HEK293T (cell line): ENCODE measurements at places on chromosomes 2 and 18.

GRCh38 chr18:28043631-28044030 lies 133.3 kb downstream of the CDH2 start:
- no peak for DNase-seq

- DNase-seq = no peak
These were observed 16.8 kb upstream of the KLHL30 start for GRCh38 chr2:238121511-238122286.

GRCh38 chr2:37600735-37601134 lies 70.7 kb downstream of the CDC42EP3 start:
- no peak for DNase-seq

DNA sequence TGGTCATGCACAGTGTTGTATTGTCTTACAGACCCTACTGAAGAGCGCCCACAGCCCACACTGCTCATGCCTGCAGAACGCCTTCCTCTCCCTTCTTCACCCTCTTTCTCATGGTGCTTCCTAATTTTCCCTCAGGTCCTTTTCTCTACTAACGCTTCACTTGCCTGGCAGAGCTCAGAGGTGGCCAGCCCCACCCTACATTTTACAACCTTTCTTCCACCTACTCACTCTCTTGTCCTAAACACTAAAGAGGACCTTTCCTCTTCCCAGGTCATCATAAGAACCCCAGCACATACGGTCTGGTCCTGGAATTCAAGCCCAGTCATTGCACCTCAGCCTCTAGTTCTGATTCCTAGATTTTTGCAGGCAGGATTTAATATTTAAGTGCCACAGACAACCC lies 11.7 kb upstream of the LGALSL start:
- no peak for DNase-seq

- no peak for DNase-seq
These were observed 18.2 kb downstream of the CYBRD1 start for GRCh38 chr2:171540437-171540836.

- no peak for DNase-seq
These were observed 86.6 kb downstream of the RND3 start for GRCh38 chr2:150400849-150401248.

- DNase-seq = no peak
These were observed 54.4 kb downstream of the TRAPPC12 start for GRCh38 chr2:3433776-3434400.

- no peak for DNase-seq
These were observed 19.0 kb upstream of the CXCR4 start for GRCh38 chr2:136136931-136137330.

GRCh38 chr2:150465703-150466569 lies 21.5 kb downstream of the RND3 start:
- DNase-seq = no peak

GRCh38 chr18:8319798-8320489 lies 289.3 kb upstream of the RAB12 start:
- DNase-seq = no peak

DNA sequence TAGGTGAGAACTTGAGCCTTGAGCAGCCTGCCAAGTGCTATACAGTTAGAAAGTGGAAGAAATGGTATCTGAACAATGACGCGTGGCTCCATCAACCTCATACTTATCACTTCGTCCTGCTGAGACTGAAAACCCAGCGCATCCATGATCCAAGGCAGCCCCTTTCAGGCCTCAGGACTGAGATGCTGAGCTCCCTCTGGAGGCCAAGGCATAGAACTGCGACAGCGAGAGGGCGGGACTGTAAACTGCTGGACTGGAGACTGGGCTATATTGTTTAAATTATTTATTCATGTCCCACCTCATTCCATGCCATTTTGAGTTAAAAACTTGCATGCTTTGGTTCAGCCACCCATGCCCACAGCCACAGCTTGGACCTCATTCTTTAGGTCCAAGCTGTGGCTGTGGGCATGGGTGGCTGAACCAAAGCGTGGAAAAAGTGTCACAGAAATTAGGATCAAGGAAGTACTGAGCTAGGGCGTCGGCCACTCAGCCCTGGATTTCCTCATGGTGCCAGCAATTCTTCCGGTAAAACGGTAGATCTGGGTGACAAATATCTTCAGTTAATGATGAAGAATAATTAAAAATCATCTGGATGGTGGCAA lies 195.5 kb downstream of the L3MBTL4 start:
- DNase-seq = peak; percentile 67

DNA sequence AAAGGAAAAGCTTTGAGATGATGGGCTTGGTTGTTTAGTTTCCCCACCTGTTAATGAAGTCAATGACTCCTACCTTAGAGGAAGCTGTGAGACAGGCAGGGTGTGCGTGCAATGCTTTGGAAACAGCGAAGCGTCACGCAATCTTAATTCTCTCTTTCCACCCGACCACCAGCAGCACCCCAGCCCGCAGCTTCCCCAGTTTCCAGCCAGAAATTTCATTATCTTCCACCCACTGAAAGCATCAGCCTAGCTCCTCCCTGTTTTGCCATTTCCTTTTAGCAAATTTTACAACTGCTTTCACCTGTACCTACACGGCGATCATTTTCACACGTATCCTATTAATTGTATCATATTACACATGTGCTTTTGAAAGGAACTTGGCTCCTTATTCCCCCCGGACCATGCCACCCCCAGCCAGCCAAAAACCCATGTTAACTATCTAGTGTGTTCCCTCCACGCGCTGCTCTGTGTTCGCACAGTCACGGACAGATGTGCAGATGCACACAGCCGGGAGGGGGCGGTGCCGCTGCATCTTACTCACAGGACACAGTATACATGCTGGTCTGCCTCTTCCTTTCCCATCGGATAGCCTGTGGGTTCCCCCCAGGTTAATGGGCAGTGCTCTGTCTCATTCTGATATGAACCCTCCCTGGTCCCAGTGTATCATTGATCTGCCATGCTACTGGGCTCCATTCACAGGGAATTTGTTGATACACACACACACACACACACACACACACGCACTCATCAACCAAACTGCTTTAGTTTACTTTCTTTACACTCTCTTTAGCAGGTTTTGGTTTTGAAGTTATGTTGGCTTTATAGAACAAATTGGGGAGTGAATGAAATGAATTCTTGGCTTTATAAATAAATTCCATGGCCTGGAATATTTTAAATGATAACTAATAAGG lies 22.4 kb downstream of the CYP27C1 start:
- peak; percentile 80 for DNase-seq

GRCh38 chr2:68632021-68632420 lies 11.4 kb upstream of the PROKR1 start:
- no peak for DNase-seq

GRCh38 chr2:70697603-70698383 lies 70.2 kb downstream of the ADD2 start:
- no peak for DNase-seq

DNA sequence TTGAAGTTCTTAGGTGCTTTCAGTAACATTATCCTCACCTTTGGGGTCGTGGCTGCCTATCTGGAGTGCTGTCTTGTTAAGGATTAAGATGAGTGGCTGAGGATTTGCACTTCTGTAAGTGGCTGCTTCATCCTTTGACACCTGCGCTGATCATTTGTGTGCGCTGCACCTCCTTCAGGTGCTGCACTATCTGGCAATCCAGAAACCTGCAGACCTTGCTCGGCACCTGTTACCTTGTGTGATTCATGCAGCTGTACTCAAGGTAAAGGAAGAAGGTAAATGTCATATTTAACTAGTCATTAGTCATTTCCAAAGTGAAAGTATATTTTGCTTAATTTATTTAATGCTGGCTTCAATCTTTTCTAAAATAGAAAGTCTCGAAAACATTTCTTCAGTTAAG lies 110.3 kb downstream of the RAB3GAP1 start:
- DNase-seq = no peak

- DNase-seq = no peak
These were observed 117.3 kb upstream of the EFEMP1 start for GRCh38 chr2:56040834-56041233.

DNA sequence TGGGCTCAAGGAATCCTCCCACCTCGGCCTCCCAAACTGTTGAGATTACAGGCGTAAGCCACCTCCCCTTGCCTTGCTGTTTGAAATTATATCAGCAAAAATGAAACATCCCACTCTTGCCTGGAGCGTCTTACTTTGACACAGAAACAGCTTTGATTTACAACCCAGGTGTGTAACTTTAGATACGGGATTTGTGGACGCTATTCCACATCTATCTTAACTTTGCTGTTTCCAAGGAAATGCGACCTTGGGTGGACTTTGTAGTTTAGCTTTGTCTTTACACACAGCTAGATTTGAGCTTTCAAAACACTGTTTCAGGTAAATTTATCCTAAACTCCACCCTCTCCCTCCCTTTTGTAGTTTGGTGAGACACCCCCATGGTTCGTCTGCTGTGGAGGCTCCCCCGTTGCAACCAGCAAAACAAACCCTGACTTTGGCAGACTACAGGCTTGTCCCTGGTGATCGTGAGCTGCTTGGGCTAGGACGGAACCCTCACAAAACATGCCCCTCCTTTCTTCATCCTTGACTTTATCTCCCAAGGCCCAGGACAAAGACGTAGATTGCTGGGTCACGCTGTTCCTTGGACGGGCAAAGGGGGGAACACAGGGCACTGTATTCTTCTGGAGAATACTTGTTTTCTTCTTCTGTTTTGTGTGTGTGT lies 5.5 kb upstream of the MSH6 start:
- DNase-seq = no peak

DNA sequence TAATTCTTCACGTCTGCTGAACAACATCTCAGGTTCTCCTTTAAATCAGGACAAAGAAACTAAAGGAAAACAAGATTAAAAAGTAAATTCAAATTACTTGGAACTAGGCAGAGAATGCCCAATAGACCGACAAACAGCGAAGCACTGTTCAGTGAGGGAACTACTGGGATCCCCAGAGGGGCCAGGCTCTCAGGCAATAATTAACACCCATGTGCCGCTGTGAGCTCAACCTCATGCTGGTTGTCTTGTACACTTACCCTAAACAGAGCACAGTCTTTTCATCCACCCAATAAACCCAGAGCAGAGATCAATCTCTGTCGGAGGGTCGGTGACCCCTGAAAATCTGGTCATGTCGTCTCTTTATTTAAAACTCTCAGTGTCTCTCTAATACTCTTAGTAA lies 229.9 kb upstream of the CRIM1 start:
- no peak for DNase-seq

DNA sequence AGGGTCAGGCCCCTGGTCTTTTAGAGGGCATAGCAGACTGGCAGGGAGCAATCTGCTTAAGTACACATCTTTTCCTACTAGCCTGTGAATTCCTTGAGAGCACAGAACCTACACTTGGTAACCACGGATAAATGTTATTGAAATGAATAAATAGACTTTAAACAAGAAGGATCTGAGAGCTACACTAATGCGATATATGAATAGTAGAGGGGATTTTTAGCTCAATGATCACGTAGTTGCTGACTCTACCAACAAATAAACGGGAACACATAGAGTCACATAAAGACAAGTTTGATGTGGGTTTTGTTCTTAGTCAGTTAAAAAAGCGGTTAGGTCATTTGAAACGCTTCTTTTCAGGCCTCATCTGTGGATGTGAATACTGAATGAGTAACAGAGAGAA lies 290.3 kb upstream of the CCDC68 start:
- DNase-seq = no peak

DNA sequence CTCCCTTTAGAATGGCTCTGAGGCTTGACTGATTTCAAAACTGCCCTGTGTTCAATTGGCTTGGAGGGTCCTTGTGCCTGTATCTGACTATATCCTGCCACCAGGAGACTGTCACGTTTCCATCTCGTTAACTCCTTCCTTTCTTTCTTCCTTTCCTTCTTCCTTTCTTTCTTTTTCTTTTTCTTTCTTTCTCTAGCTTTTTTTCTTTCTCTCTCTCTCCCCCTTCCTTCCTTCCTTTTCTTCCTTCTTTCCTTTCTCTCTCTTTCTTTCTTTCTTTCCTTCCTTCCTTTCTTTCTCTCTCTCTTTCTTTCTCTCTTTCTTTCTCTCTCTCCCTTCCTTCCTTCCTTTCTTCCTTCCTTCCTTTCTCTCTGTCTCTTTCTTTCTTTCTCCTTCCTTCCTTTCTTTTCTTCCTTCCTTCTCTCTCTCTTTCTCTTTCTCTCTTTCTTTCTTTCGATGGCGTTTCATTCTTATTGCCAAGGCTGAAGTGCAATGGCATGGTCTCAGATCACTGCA lies 38.1 kb upstream of the EML6 start:
- DNase-seq = no peak

DNA sequence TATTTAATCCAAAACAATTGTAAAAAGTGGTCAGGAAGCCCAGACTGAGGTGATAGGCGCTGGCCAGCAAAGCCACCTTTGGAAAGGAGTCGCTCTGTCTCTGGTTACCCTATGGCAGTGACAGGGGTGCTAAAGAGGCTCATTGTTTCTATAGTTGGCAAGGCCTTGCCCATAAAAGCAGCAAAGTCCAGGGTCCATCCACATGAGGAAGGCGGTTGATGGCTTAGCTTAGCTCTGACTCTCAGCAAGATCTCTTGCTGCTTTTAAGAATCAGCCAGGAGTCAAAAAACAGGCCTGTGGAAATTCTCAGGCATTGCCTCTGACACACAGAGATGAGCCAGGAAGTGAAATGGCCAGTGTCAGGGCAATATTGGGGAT lies 57.8 kb upstream of the CYP26B1 start:
- DNase-seq = no peak

- DNase-seq = no peak
These were observed 121.1 kb downstream of the HDAC4 start for GRCh38 chr2:239279508-239280295.

- DNase-seq = no peak
These were observed 51.6 kb downstream of the PDK1 start for GRCh38 chr2:172607379-172607928.

- DNase-seq = no peak
These were observed 371.9 kb upstream of the TNP1 start for GRCh38 chr2:217231724-217232123.

DNA sequence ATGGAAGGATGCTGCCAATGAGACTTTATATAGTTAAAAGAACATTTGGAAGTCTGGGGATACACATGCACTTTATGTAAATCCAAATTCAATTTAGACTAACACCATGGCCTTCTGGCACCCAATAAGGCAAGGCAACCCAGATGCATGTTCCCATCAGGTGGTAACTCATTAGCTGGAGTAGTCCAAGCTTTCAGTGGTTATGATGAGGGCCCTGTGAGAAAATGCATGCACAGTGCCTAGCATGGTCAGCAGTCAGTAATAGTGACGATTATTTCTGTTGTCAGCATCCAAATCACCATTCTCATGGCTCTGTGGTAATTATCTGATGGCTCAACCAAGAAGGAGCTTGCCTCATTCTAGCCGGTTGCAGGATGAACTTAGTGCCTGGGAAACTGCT lies 70.3 kb upstream of the CTLA4 start:
- DNase-seq = no peak

- no peak for DNase-seq
These were observed 174.5 kb upstream of the PKDCC start for GRCh38 chr2:41873102-41874031.

GRCh38 chr18:69689121-69689759 lies 258.4 kb downstream of the CD226 start:
- no peak for DNase-seq

- no peak for DNase-seq
These were observed 9.3 kb downstream of the OTX1 start for GRCh38 chr2:63059793-63060471.

GRCh38 chr2:202014759-202015211 lies 18.9 kb upstream of the FZD7 start:
- DNase-seq = peak; percentile 26

- no peak for DNase-seq
These were observed 21.9 kb downstream of the ZBTB7C start for GRCh38 chr18:48387300-48387699.

GRCh38 chr18:22080035-22080434 lies 89.4 kb upstream of the GATA6 start:
- no peak for DNase-seq

- no peak for DNase-seq
These were observed 624.7 kb downstream of the TDRD15 start for GRCh38 chr2:21748501-21748900.

GRCh38 chr2:11784747-11785610 lies 38.5 kb downstream of the LPIN1 start:
- peak; percentile 86 for DNase-seq
